ENCODE measurements at places on chromosomes 7 and 10.

GRCh38 chr10:60021361-60021760 is 115.0 kb upstream of the CCDC6 start:
- DNase-seq = no peak

DNA sequence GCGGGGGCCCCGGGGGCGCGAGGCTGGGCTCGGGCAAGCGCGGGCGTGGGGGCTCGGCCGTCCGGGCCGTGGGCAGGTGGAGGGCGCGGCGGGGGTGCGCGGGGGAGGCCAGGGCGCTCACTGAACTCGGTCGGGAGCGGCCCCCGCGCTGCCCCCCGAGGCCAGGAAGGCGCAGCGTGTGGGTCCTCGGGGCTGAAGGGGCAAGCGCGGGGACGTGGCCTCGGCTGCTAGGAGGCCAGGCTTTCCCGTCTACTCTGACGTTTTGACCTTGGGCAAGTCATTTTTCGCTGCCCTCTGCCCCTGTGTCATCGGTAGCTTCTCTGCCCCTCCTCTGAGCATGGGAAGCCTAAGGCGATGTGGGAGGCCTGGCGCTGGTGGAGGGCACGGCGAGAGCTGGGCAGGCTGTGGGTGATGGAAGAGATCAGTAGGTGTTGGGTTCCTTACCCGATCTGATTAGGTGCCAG is 441 bp downstream of the FBH1 start:
- peak; percentile 28 for DNase-seq

GRCh38 chr7:134922720-134923704 is 63.3 kb upstream of the AGBL3 start:
- no peak for DNase-seq

DNA sequence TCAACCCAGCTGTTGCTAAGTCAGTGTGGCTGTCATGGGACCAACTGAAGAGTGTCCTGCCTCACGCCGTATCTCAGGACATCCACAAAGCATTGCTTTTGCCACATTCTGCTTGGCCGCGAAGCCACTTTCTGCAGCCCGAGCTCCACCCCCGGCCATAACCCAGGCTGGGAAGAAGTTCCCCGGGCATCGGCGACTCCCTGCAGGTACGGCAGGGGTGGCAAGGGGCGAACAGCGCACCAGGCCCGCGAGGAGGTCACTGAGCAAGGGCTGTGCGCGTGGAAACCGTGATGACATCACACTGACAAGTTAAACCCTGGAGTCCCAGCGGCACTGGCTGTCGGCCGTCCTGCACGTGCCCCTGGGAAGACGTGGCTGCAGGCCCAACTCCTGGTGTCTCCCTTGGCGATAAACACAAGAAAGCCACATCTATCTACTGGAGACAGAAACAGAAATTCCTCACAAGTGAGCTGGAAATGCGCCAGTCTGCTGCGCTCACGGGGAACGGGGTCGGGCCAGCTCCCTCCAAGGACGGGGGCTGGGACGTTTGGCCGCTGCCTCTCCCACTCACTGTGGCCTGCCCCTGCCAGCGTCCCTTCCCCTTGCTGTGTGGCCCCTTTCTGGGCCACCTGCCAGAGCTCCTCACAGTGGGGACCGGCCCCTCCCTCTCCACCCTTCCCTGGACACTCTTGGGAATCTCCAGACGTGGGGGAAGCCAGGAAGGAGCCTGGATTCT is 326.3 kb downstream of the DNAJB6 start:
- DNase-seq = no peak

DNA sequence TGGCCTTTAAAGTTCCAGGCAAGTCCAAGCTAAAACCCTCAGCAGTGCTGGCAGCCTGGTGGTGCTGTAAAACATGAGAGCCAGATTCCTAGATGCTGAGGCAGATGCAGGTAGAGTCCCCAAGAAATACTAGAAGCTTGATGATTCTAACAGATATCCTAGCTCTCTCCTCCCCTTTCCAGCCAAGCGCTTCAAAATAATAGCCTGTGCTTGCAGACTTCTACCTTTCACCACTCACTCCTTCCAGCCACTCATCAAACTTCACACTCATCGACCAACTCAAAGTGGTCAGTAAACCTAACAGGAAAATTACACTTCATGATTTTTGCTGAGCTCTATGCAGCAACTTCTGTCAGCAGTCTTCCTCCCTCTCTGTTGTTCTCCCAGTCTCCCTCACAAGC is 50.2 kb downstream of the LMBR1 start:
- DNase-seq = no peak

- peak; percentile 50 for DNase-seq
These were observed 229.1 kb downstream of the ELFN1 start for GRCh38 chr7:1899196-1899595.

- no peak for DNase-seq
These were observed 247.9 kb upstream of the PCDH15 start for GRCh38 chr10:55048830-55049498.

- DNase-seq = no peak
These were observed 201.6 kb upstream of the KIAA1217 start for GRCh38 chr10:24007359-24007758.

DNA sequence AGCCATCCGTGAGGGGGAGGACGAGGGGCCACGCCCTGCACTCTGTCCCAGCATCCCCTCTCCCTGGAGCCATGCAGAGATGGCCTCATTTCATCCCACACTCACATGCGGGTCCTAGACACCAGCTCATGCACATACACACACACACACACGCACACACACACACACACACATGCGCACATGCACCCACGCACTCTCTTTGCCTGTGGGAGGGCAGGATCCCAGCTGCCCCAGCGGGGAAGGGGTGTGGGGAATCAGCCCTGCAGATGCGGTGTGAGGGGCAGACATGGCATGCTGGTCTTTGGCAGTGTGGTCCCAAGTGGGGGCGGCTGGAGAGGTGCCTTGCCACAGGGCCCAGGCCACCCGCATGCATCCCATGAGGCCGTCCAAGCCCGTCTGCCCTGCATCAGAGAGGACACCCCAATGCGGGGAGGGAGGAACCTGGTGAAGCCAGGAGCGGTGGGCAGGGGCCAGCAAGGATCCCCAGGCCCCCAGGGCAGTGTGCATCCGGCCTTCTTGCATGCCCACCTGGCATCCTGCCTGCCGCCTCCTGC is 68.1 kb downstream of the LHPP start:
- DNase-seq = no peak

DNA sequence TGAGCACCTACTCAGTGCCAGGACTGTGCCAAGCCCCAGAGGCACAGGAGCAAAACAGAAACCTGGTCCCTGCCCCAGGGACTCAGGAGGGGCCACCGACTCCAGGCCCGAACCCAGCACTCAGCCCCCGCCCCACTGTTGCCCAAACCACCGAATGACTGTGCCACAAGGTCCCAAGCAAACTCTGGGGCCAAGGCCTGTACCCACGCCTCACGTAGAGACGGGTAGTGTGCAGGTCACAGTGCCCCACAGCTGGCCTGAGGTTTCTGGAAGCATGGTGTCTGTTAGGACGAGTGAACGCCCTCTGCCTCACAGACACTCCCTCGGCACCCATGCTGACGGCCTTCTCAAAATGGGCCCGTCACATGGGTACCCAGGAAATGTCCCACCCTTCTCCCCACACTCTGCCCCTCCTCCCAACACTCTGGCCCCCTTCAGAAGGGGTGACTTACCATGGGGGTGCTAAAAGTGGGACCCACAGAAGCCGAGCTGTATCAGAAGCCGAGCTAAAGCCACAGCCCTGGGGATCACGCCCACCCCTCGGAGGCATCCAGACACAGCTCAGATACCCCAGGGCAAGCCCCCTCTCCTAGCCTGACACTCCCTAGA is 44.2 kb downstream of the CTBP2 start:
- no peak for DNase-seq

DNA sequence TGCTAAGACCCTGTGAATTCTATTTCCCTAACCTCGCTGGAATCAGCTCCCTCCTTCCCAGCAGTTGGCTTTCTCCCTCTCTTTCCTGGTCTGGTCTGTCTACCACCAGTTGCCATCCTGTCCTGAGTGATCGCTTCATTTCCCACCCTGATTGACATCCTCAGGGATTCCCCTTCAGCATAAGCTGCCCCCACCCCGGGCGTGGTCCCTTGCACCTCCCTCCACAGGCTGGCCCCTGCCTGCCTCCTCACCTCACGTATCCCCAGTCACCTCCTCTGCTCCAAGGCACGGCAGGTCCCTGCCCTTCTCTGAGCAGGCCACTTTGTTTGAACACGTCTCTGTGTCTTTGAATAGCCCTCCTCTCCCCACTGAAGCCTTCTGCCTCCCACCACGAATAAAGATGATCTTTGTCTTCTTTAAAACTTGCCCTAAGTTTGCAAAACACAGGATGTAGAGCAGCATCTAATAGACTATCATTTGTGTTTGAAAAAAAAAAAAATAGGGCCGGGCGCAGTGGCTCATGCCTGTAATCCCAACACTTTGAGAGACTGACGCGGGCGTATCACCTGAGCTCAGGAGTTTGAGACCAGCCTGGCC is 233.5 kb downstream of the CUX1 start:
- DNase-seq = no peak

- DNase-seq = no peak
These were observed 236.1 kb upstream of the BMPER start for GRCh38 chr7:33669251-33669670.

GRCh38 chr10:4046712-4047354 is 261.8 kb upstream of the KLF6 start:
- DNase-seq = no peak

GRCh38 chr10:103153302-103154197 is 39.5 kb downstream of the NT5C2 start:
- no peak for DNase-seq

- no peak for DNase-seq
These were observed 68.6 kb downstream of the ADAM22 start for GRCh38 chr7:88002617-88003016.

- DNase-seq = no peak
These were observed 30.0 kb upstream of the LANCL2 start for GRCh38 chr7:55335151-55335550.

GRCh38 chr7:43674559-43675436 is 54.5 kb downstream of the COA1 start:
- no peak for DNase-seq
